ENCODE measurements at places on chromosomes 6 and 20.

DNA sequence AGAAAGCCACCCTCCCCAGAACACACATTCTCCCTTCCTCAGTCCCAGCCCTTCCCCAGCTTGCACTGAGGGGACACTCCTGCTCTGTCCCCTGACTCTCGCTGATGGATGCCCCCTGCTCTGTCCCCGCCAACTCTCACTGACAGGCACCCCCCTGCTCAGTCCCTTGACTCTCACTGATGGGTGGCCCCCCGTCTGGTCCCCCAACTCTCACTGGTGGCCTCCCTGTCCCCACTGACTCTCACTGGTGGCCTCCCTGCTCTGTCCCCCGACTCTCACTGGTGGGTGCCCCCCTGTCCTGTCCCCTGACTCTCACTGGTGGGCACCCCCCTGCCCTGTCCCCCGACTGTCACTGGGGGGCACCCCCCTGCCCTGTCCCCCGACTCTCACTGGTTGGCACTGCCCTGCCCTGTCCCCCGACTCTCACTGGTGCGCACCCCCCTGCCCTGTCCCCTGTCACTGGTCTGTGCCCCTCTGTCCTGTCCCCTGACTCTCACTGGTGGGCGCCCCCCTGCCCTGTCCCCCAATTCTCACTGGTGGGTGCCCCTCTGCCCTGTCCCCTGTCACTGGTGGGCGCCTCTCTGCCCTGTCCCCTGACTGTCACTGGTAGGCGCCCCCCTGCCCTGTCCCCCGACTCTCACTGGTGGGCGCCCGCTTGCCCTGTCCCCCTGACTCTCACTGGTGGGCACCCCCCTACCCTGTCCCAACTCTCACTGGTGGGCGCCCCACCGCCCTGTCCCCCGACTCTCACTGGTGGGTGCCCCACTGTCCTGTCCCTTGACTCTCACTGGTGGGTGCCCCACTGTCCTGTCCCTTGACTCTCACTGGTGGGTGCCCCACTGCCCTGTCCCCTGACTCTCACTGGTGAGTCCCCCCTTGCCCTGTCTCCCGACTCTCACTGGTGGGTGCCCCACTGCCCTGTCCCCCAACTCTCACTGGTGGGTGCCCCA lies 60.9 kb downstream of the GINS1 start:
- DNase-seq: no peak

DNA sequence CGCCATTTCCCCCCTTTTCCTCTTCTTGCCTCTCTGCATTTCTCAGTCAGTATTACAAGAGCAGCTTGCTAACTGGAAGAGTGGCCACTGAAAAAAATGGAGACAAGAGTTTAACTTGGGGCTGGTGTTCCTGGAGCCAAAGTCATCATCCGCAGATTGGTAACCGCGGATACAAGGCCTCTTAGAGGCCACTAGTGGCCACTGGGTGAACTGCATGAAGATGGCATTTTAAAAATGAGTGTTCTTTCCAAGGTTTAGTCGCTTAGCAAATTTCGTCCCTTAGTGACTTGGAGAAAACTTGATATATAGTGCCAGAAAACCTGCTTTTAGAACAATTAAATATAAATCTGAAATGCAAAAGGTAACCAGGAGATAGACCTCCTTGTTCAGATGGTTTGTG lies 4.8 kb downstream of the F13A1 start:
- peak; percentile 44 for DNase-seq

- DNase-seq: no peak
These were observed 191.6 kb upstream of the MCHR2 start for GRCh38 chr6:100185615-100186014.

GRCh38 chr6:90066697-90067096 lies 172.4 kb downstream of the GJA10 start:
- peak; percentile 38 for DNase-seq

GRCh38 chr6:122610690-122611455 lies 668 bp downstream of the PKIB start:
- DNase-seq: peak; percentile 4

GRCh38 chr20:38156888-38157634 lies 8.0 kb downstream of the TGM2 start:
- no peak for DNase-seq

GRCh38 chr6:132865364-132865763 lies 51.0 kb downstream of the RPS12 start:
- no peak for DNase-seq

GRCh38 chr6:98047164-98047563 lies 764.1 kb upstream of the MMS22L start:
- no peak for DNase-seq

GRCh38 chr6:131636880-131637792 lies at the start of gene ENPP3:
Gene ENPP3 (plus strand): TSS chr6:131637302. CDS start chr6:131637385, 83 bp downstream.
- DNase-seq: no peak

DNA sequence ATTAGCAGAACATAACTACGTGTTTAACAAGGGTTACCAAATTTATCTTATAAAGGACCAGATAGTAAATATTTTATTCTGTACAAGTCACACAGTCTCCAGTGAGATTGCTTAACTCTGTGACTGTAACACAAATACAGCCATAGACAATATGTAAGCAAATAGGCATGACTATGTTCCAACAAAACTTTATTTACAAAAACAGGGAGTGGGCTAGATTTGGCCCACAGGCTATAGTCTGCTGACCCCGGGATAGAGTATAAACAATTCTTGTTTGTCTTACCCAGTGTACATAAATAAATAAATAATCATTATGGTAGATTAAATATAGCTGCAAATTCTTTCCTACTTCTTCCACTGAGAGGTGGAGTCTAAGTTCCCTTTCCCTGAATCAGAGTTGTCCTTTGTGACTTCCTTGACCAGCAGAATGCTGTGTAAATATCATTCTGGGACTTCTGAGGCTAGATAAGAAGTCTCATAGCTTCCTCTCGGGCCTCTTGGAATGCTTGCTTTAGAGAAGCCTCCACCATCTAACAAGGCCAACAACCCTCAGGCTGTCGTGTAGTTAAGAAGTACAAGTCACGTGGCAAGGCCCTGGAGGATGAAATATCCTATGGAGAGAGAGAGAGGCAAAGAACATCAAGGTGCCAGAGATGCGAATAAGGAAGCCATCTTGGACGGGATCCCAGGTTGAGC lies 59.1 kb upstream of the TMEM244 start:
- no peak for DNase-seq

- peak; percentile 57 for DNase-seq
These were observed 27.9 kb downstream of the CDYL start for GRCh38 chr6:4804095-4804494.

DNA sequence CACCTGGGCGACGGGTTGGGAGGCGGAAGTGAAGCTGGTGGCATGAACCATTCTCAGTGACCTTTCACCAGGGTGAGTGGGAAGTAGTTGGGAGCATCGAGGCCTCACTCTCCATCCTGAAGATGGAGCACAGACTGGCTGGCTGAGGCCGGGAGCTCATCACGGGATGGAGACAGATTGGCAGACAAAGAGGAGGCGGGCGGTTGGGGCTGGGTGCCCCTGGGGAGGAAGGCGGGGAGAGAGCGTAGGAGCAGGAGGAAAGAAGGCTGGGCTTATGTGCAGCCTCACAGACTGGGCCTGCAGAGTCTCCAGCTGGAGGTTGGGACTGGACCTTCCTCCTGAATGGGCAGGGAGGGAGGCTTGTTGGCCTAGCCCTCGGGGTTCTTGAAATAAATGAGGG lies 44.2 kb upstream of the SCRT2 start:
- no peak for DNase-seq

DNA sequence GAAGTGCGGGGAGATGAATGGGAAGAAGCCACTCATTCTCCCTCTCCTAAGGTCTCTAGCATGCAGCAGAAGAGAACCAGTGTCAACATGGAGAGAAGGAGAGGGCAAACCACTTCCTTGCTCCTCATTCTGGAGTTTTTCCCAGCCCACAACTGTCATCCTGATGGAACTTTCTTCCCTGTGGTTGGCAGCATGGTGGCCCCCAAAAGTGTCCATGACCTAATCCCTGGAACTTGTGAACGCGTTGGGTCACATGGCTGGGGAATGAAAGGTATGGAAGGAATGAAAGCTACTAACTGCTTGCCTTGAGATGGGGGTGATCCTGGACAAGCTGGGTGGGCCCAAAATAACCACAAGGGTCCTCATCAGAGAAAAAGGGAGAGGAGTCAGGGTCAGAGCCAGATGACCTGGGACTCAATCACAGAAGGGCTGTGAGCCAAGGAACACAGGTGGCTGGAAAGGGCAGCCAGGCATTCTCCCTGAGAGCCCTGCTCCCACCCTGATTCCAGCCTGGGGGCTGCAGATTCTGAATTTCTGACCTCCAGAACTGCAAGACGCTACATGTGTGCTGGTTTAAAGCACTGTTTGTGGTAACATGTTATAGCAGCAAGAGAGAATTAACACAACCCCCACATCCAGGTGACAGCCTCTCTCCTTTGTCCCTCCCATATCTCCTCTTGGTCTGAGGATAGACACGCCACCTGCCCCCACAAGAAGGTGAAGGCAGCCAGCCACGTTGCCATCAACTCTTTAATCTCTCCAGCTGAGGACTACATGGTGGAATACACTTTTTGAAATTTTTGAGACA lies 63.2 kb downstream of the PYGB start:
- DNase-seq: peak; percentile 85

- DNase-seq: peak; percentile 84
These were observed 3.3 kb downstream of the LRRC73 start for GRCh38 chr6:43506667-43507471.

DNA sequence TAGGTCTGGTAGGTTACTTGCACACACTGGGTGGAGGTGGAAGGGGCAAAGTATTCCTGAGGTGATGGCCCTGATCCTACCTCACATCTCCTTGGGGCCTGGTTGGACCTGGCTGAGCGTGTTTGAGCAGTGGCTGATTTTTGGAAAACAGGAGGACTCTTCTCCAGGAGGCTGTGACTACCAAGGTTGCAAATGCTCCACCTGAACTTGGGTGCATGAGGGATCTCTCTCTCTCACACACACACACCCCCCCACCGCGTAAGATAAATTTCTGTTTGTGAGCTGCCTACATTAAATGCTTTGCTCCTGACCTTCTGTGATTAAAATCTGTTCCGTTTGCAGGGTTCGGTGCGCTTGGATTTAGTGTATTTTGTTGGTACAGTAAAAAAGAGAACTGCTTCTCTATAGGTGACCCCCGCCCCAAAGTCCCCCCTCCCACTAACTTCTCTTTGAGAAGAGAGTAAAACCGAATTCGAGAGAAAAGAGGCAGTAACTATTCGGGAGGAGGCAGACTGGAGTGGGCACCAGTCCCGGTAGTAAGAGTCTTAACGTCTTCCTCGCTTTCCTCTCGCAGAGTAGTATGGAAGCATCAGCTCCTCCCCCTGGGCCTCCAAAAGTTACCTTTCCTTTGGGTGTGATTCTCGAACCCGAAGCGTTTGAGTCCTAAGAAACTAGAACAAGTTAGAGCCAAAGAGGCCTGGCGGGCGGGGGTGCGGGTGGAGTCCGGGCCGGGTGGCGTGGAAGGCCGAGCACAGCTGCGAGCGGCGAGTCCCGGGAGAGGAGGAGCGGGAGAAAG lies 585 bp upstream of the DSE start:
- DNase-seq: no peak

DNA sequence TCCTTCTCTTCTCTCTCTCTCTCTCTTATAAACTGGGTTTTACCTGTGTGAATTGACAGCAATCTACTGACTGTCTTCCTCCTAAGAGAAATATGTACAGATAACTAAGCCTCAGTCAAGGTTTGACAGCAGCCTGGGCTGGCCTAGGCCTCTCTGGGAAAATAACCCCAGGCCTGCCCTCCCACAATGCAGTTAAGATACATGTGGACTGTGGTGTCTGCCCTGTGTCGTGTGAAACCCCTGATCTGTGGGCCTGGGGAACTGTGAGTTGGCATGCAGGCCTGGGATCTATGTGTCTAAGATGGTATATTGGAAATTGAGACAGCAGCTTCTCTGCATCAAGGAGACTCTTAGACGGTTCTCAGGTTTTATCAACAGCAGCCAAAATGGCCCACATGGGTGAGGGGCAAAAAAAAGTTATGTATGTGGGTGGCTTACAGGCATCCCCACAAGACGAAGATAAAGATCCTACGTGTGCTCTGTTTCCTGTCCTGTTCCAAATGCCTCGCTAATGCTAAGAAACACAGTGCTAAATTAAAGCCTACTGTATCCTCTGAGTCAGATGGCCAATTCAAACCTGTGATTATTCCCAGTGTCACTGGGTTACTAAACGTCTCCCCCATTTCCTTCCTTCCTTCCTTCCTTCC lies 19.0 kb downstream of the LRFN2 start:
- DNase-seq: no peak

- no peak for DNase-seq
These were observed 53.4 kb downstream of the FAM83B start for GRCh38 chr6:54899986-54900385.

GRCh38 chr20:43959079-43959919 lies 44.6 kb downstream of the TOX2 start:
- DNase-seq: no peak

DNA sequence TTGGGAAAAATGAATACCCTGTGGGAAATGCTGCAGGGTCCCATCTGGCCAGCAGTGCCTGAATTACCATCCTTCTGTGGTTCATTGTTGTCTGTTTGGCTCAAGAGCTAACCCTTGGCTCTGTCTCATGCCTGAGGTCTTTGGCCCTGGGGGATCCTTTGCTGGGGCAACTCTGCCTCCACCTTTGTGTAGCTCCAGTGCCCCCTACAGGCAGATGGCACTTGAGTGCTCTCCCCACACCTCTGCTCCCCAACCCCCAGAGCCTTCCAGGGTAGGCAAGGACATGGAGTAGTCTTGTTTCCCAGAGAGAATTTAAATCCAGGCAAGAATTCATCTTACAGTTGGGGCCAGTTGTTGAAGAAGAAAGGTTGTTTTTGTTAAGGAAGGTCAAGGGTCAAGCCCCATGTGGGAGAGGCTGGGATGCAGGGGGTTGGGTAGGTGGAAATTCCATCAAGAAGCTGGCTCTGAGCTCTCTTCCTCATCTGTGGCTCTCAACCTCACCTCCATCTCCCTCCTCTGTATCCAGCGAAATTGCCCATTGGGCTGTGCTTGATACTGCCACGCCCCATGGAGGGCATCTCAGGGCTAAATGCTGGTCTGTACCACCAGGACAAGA lies 44.2 kb downstream of the ZNF831 start:
- peak; percentile 29 for DNase-seq

DNA sequence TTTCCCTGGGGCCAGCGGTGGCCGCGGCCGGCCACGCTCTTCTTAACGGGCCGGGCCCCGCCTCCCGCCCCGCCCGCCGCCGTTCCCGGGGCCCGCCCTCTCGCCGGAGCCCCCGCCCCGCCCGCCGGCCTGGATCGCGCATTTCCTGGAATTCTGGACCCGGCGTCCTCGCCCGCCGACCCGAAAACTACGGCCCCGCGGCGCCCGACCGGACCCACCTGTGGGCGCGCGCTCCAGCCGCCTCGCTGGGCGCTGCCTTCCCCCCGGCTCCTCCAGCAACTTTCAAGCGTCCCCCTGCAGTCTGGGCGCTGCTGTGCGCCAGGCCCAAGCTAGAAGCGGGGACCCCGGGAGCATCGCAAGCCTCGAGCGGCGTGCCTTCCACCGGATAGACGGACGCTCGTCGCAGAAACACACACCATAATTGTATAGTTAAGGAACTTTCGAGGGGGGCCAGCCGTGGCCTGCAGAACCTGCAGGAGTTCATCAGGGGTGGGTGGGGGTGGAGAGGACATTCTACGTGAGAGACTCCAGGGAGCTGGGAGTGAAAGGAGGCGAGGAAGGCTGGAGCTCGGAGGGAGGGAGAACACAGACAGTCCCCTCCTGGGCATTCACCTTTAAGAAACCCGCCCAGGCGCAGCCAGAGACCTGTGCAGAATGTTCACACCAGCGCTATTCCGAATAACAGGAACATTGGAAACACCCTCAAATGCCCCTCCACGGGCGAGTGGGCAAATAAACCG lies at the start of gene ADA:
Gene ADA, minus strand, starts transcription at position 16 of the 740 bp plus-strand sequence. CDS start 92 bp downstream, outside the sequence.
- DNase-seq: peak; percentile 73
